ENCODE measurements at places on chromosomes 12 and 14.

DNA sequence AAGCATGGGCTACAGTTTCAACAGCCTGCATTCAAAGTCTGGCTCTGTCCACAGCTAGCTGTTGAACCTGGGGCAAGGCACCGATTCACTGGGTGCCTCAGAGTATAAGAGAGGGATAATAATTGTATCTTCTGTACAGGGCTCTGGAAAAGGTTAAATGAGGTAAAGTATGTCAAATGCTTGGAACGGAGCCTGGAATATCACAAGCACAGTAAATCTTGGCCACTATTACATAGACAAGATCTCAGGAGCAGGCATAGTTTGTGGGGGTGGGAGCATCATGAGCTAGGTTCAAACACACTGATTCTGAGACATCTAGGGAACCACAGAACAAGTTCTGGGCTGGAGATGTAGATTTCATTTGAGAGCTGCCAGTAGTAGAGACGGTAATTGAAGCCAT is 203.7 kb upstream of the NUDT4 start:
- peak; percentile 17 for DNase-seq

DNA sequence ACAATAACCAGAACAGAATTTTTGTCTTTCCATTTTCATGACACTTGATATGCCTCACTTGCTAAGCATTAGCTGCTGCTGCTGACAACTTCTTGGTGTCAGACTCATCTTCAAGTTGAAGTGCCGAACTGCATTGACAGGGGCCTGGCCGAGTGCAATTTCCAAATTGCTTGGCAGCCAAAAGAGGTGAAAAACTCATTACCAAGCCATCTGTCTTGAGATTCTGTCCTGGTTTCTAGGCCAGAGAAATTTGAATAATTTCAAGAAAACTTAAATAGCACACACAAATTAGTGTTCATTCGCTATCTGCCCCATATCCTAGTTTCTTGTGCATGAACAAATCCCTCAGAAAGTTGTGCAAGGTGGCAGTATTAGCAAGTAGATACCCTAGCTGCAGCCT is 165.3 kb upstream of the RASSF8 start:
- DNase-seq, result no peak

DNA sequence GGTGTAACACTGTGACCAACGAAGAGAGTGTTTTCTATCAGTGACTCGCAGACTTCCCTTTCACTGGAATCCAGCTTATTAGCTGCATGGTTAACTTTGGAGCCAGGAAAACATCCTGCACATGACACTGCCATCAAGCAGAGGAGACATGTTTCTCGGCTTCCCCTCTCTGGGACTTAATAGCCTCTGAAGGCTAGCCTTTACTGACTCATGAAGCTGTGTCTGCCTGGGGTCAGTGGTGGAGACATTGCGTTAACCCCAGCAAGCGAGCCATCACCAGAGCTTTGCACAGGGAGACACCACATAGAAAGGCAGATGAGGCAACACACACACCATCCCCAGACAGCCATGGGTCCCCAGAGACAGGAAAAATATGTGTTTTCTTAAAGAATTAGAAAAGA is 126.9 kb upstream of the PRICKLE1 start:
- DNase-seq, result no peak

- DNase-seq, result peak; percentile 56
Observed at GRCh38 chr12:92144631-92145480, 790 bp downstream of the BTG1 start.

DNA sequence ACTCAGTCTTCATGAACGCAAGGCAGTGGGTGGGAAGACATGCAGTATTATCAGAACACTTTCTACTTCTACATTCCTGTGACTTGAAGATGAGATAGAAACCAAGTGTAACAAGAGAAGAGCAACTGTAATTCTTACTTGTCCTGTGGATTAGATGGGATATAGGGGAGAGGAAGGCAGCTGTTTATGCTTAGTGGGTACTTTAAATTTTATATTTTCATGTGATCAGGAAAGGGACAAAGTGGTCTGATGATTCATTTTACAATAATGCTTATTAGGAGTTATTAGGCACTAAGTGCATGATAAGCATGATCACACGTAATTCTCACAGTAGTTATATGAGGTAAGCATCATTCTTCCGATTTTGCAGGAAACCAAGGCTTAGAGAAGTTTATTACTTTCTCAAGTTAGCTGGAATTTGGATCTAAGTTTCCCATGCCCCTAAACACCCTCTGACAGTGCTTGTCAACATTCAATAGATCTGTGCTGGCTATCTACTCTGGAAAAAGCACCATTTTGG is 52.7 kb downstream of the PTGER2 start:
- no peak for DNase-seq

DNA sequence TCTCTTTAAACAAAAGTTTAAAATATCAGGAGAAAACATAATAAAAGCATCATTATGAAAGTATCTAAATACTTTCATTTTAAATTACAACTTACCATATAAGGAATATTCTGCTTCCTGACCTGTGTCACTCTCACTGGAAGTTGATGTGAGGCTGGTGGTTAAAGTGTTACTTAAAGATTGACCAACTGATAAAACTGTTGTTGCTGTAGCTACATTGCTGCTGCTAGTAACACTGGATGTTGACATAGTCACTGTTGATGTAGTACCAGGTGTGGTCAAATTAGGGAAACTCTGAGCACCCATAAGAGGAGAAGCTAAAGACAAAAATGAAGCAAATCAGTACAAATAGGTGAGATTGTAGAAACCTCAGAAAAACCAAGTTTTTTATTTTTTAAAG is 79.9 kb downstream of the HECTD1 start:
- DNase-seq, result no peak

- DNase-seq, result no peak
Observed at GRCh38 chr12:122867691-122868461, 28.0 kb downstream of the VPS37B start.

- no peak for DNase-seq
Observed at GRCh38 chr14:28515571-28515970, 251.0 kb upstream of the FOXG1 start.
